Activated naive CD4-positive, alpha-beta T cell treated with Interleukin-2 at 50 U/mL for 16 hours (primary cell): ENCODE measurements at places on chromosomes 16 and 17.

GRCh38 chr17:43949781-43950180 is 4.0 kb downstream of the PYY start:
- no peak for DNase-seq

GRCh38 chr16:64950731-64951130 is 171.1 kb downstream of the CDH11 start:
- no peak for DNase-seq

DNA sequence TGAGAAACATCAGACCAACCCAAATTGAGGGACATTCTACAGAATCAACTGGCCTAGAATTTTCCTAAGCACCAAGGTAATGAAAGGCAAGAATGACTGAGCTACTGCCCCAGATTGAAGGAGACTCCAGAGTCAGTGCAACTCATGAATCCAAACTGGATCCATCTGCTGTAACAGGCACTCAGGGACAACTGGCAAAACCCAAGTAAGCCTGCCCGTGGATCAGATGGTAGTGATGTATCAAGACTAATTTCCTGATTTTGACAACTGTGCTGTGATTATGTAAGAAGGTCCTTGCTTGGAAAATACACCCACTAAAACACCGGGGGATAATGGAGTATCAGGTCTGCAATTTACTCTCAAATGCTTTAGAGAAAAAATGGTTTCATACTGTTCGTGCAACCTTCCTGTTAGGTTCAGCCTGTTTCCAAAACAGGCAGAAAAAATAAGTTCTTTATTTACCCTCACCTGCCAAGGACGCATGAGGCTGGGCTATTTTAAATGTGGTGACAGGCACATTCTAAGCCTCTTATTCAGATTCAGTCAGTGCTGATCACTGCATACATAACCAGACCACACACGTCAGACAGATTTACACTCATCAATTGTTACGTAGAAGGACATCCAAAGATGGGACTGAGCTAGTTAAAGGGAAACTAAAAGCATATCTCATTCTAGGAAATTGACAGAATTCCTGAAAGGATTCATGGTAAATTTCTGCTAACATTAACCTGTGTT is 7.0 kb downstream of the MBTPS1 start:
- no peak for DNase-seq

DNA sequence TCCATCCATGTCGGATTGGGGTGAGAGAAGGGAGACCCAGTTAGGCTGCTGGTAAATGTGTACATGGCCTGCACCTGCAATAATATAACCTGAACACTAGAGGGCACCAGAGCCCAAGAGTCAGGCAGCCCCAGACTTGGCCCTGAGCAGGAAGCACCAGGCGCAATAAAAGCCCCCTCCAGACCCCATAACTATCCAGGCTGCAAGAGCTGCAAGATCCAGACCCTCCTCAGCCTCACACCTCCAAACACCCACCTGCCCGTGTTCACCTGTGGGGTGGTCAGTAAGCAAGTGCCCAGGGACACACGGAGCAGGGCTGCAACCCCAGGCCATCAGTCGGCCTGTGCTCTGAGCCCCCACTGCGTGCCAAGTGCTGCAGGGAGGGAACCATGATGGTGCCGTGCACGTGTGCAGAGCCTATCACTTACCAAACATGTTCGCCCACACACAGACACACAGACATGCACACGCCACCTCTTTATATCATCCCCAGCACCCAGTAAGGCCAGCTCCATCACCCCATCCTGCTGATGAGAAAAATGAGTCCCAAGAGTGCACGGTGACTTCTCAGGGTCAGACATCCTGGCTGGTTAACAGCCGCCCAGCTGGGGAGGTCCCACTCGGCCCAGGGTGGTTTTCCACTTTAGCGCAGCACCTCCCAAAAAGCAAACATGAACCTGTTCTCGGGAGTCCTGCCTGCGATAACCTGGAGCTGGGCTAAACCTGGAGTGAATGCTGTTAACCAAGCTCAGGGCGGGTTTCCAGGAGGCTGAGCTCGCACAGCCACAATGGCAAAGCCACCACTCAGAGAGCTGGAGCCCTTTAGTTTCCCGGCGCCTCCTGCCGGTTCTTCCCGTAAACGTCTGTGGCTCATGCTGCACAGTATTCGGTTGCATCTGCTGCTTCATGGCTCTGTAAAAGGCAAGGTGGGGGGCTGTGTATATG is 439.8 kb downstream of the SOX9 start:
- DNase-seq, result peak; percentile 31

- DNase-seq, result no peak
Measured at GRCh38 chr16:85326113-85326793, 214.0 kb upstream of the CIBAR2 start.

DNA sequence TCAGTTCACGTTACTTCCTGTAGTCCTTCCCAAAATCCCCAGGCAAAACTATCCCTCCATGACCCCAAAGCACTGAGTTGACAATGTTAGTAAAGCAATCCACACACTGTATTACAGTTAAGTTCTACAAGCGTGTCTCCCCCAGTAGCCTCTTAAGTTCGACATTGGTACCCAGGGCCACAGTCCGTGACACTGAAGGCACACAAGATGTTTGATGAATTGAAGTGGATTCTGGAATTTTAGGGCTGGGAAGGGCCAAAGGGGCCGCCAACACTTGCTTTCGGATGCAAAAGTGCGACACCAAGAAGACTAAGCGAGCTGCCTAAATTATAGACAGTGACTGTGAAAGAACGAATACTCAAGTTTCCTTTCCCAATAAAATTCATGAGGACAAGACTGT is 1.5 kb downstream of the VPS35 start:
- DNase-seq, result no peak

GRCh38 chr17:66413559-66414520 is 111.4 kb downstream of the PRKCA start:
- no peak for DNase-seq

- DNase-seq, result no peak
Measured at GRCh38 chr17:67165201-67165600, 79.8 kb downstream of the HELZ start.

DNA sequence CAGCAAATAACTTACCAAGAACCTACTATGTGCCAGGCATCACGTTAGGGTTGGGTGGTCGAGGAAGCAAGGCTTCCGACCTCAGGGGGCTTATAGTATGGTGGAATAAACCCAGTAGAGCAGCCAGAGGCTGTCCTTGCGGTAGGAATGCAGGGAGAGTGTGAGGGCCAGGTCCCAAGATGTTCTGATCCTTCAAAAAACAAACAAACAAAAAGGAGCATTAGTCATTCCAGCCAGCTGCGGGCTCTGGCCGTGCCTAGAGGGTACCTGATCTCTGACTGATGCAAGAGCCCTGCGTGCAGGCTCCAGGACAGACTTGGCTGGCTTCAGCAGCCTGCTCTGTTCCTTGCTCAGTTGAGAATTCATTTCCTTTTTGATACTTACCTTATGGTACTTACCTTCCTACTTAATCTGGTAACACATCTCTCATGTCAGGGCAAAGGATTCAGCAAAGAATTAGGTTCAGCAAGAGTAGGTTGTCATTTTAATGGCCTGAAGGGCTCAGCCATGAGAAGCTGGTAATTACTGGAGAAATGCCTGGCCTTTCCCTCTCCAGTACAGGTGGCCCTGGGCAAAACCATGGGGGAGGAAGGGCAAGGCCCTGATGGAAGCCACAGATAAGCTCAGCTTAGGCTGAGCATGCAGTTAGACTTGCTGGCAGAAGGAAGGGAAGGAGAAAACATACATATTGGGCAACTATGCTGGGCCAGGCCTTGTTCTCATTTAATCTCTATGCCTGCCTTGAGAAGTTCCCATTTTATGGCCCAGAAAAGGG is 18.4 kb downstream of the CYB5D2 start:
- DNase-seq, result no peak

DNA sequence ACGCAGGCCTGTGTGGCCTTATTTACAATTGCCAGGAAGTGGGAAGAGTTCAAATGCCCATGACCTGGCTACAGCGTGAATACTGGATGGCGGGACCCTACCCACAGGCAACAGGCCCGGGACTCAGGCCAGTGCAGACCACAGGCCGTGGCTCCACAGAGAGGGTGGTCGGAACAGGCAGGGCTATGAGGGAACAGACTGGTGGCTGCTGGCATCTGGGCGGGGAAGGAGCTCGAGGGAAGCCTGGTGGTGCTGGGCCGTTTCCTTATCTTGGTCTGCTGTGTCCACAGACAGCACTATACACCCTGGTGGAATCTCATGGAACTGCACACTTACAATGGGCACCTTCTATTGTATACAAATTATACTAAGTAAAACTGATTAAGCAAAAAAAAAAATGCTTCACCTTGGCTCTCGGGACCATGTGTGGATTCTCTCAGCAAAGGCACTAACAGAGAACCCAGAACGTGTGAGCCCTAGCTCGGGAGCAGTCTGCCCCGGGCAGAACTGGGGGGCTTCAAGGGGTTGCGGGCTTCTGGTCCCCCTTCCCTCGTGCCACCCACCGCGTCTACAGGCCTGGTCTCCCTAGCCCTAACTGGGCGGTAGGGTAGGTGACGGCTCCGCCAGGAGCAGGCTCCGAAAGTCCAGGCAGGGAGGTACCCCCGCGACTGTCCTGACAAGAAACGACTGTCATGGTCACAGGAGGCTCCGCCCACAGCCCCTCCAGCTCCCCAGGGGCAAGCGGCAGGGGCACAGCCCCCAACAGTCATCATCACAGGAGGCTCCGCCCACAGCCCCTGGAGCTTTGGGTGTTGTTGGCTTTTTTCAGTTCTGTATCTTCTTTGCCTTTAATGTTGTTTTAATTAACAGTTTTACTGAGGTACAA is 21.8 kb downstream of the CEP131 start:
- DNase-seq, result peak; percentile 5

DNA sequence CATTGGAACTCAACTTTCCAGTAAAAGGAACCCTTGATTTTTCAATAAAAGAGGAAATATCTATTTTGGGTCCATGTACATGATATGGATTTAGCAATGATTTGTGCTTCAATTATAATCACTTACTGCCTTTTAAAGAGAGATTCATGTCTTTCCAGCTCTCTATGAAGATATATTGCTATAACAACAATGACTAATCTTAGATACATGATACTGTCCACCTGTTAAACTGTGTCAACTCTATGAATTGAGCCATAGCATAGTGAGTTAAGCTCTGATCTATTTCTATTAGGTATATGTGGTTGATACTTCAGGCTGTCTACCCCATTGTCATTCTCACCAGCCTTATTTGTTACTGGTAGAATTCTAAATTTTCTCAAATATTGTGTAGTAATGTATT is 15.0 kb upstream of the MPHOSPH6 start:
- DNase-seq, result no peak

- DNase-seq, result no peak
Measured at GRCh38 chr16:11359370-11359769, 14.1 kb downstream of the RMI2 start.

- DNase-seq, result no peak
Measured at GRCh38 chr16:4894276-4895150, 42.4 kb downstream of the PPL start.

- DNase-seq, result no peak
Measured at GRCh38 chr17:37322826-37323561, 52.8 kb upstream of the C17orf78 start.

- DNase-seq, result no peak
Measured at GRCh38 chr16:66455970-66456369, 28.9 kb downstream of the BEAN1 start.
